Islet precursor cell (in vitro differentiated cells): ENCODE measurements at places on chromosomes 4 and X.

GRCh38 chrX:111868726-111869638 is 7.0 kb upstream of the TRPC5OS start:
- DNase-seq: no peak

- no peak for DNase-seq
These were observed 11.6 kb downstream of the SORBS2 start for GRCh38 chr4:185800266-185800945.

DNA sequence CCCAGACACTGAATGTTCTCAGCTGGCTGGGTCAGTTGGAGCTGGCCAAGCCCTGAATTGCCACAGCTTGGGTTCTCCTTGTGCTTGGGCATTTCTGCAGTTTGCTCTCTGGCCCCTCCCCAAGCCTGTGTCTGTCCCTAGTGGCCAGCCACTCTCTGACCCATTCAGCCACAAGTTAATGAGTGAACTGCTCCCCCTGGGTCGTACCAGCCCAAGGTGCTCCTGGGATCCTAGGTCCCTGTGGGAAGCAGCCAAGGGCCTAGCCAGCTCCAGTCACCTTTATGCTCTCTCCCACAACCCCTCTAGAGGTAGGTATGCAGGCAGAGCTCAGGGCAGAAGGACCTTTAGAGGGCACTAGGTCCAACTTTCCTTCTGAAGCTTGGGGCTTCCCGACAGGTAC is 51.5 kb downstream of the STARD8 start:
- no peak for DNase-seq

- DNase-seq: no peak
These were observed 82.9 kb downstream of the LAS1L start for GRCh38 chrX:65451663-65452062.

- DNase-seq: no peak
These were observed 7.5 kb downstream of the FRYL start for GRCh38 chr4:48772556-48772955.

GRCh38 chrX:110081740-110082139 is 78.8 kb downstream of the TMEM164 start:
- DNase-seq: no peak

DNA sequence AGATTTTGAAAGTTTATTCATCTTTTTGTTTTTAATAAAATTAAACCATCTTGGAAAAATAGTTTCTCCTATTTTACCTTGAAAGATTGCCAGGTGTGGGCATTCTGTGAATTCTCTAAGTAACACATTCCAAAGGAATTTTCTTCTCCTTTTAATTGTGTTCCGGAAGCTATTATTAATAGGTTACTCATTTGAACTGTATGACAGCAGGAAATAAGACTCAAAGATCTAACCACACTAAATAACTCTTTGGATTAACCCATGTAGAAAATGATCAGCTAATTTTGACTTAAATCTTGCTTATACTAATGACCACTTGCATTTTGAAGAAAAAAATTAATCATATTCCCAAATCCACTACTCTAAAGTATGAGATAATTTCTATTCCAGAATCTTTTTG is 17.6 kb upstream of the CCNI start:
- no peak for DNase-seq

DNA sequence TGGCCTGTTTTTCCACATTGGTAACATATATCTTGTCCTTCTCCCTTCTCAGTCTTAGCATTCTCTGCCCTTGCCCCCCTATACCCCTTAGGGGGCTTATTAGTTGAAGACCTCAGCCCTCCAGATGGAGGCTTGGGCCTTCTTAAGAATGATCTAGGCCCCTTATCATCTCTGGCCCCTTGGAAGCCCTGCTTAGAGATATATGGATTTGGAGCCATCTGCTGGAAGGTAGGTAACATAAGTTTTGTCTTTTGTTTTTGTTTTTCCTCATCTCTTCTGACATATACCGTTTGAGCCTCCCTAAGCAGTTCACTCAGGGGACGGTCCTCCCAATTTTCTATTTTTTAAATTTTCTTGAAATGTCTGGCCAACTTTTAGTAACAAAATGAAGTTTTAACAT is 48.3 kb upstream of the NAP1L2 start:
- no peak for DNase-seq

DNA sequence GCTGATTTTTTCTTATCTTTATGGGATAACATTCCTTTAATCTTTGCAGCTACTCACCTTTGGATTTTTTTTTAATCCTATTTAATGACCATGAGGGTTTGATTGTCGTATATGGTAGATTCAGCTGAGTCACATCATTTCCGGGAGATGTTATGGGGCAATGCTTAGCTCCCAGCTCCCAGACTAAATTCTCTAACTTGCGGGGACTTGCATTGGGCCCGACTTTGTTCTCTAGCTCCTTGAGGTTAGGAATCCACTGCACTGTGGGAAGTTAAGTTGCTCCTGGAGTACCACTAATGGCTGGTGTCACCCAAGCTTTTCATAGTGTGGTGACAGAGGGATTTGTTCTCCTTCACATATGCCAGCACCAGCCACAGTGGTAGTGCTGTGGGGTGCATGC is 287.4 kb downstream of the TECRL start:
- DNase-seq: no peak

GRCh38 chr4:55468724-55469123 is 73.0 kb downstream of the TMEM165 start:
- no peak for DNase-seq

DNA sequence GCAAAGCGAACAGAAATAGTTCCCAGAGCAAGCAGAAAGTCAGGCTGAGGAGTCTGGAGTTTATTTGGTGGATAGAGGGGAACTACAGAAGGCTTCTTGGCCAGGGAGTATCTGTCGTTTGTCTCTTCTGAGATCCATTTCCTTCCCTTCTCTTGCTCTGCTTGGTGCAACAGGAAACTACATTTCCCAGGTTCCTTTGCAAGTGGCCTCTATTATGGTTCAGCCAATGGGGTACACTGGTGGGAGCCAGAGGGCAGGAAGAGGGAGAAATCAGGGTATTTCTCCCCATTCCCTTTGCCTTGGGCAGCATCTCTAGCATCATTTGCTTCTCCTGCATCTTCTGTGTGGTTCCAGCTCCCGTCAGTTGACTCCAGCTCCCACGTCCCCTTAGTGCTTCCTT is 142.1 kb downstream of the BCOR start:
- DNase-seq: no peak

GRCh38 chr4:11881364-11881763 is 452.7 kb upstream of the HS3ST1 start:
- no peak for DNase-seq

GRCh38 chr4:71050809-71051208 is 57.4 kb downstream of the DCK start:
- DNase-seq: no peak

DNA sequence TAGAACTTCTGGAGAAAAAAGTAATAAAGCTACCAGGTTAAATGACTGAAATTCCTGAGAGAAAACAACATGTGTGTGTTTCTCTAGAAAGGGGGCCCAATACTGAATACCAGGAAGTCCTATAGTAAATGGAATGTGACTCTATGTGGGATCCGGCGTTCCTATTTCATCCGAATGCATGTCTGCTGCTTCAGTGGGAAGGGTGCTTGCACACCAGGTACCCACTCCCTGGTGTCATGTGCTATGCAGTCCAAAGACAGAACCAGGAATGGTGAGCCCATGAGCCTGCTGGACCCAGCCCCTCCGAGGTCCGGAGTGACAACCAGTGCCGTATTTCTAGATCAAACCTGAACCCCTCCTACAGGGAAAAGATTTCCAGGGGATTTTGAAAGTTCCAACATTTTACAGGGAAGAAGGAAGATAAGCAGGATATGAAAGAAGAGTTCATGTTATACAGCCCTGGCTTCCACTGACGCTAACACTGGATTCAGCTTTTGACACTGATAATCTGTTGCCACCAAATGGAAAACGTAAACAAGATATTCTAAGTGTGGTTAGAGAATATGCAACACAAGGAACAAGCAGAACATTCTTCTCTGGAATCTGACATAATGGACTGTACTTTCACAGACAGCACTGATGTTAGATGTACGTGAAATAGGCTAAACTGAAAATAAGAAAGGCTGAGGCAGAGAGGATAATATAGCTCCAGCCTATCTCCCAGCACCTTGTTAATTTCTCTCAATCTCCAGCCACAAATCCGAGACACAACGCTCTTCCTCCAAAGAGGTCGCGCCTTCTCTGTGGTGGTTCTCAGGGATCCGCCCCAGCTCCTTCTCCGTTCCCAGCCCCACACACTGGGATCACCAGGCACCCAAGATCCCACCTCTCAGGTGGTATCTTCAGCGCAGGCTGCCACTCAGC is 725 bp upstream of the CXCL1 start:
- DNase-seq: peak; percentile 57

DNA sequence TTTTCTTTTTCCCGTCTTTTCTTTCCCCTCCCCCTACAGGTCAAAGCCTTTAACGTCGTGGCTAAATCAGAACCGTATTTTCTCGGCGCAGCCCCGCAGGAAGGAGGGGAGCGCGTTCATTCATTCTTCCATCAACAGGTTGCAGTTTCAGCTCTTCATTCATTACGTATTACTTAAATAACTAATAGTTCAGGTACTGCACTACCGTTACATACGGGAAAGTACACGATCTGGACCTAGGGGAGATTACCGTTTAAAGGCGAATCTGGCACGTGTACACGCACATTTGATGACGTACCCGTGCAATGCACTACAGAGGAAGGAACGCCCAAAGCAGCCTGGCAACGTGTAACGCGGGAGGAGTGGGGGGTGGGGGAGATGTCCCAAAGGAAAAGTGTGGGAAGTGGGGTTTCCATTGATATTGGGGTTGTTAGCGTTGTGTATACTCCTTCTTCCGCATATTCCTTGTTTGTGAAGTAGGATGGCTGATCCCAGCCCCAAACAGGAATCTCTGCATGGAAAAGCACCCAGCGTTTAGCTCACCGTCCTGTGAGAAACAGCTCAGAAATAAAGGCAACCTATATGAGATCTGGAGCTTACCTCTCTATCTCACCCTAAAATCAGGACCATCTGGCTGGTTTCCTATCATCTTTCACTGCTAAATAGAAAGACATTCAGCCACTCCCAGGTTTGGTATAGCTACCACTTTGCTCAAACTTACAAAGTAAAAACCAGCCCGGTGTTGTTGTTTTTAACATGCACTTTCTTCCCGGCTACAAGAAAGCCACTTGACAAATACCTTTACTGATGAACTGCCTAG is 585 bp upstream of the SEC24D start:
- DNase-seq: peak; percentile 69

- no peak for DNase-seq
These were observed 11.5 kb downstream of the SMAD1 start for GRCh38 chr4:145493166-145493565.

GRCh38 chr4:149754526-149754925 is 61.1 kb downstream of the IQCM start:
- no peak for DNase-seq

DNA sequence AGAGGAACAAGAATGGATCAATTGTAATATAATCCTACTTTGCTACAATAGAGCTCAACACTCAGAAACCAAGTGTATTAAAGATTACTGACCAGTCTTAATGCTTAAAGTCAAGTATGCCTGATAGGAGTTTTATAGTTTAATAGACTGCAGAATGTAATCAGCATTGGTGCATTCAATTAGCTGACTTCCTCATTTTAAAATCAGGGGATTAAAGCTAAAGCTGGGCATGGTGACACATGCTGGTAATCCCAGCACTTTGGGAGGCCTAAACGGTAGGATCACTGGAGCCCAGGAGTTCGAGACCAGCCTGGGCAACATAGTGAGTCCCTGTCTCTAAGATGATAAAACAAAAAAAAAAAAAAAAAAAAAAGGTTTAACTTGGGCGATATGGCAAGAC is 10.8 kb downstream of the HNRNPDL start:
- no peak for DNase-seq

- DNase-seq: no peak
These were observed 3.8 kb downstream of the ARHGAP10 start for GRCh38 chr4:147735413-147736301.

- no peak for DNase-seq
These were observed 152.6 kb upstream of the CLNK start for GRCh38 chr4:10837151-10837550.

GRCh38 chrX:17549107-17549651 is 174.2 kb downstream of the NHS start:
- DNase-seq: peak; percentile 78
